Testis (tissue), 5 donors: ENCODE measurements at places on chromosomes 4 and X.
A peak's percentile ranks its signal among the peaks of the same experiment; 100 is the strongest.

GRCh38 chr4:88275516-88275915, 8.8 kb downstream of the PPM1K start:
- no peak for DNase-seq

GRCh38 chrX:154310616-154311536, 15.3 kb downstream of the TKTL1 start:
- no peak for DNase-seq

- DNase-seq = peak; percentile 38
These were observed 13.0 kb downstream of the PPP1R3F start for GRCh38 chrX:49282647-49283011.

DNA sequence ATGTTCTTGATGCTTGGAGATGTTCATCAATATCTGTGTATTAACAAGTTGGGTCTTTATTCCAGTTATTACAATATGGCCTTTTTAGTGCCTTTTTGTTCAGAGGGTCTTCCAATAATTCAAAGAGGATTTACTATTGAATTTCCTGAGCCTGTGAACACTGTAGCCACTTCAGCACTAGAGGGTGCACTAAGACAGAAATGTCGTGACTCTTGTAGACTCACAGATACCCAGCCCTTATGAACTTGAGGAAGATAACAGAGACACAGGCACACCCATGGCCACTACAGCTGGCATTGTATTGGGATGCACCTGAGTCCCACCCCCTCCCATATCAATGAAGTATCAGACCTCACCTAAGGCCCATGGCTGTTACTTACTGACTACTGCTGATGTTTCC, 54.4 kb upstream of the ACTRT1 start:
- peak; percentile 13 for DNase-seq

DNA sequence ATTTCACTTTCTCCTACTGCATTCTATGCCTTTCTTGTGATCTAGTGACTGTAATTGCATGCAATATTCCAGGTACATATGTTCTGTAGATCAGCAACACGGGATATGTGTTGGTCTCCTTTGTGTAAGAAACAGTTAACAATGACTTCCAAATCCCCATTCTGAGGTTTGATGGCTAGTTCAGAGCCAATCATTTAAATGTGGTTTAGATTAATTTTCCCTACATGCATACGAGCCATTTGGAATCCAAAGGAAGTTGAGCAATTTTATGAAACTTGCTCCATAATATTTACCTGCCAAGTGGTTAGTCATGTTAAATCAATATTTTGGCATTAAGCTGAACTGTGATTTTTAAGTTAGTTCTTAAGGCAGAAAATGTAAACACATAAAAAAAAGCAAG, 172.8 kb upstream of the DCAF12L2 start:
- no peak for DNase-seq

- no peak for DNase-seq
These were observed 41.3 kb downstream of the DOCK11 start for GRCh38 chrX:118536687-118537461.

DNA sequence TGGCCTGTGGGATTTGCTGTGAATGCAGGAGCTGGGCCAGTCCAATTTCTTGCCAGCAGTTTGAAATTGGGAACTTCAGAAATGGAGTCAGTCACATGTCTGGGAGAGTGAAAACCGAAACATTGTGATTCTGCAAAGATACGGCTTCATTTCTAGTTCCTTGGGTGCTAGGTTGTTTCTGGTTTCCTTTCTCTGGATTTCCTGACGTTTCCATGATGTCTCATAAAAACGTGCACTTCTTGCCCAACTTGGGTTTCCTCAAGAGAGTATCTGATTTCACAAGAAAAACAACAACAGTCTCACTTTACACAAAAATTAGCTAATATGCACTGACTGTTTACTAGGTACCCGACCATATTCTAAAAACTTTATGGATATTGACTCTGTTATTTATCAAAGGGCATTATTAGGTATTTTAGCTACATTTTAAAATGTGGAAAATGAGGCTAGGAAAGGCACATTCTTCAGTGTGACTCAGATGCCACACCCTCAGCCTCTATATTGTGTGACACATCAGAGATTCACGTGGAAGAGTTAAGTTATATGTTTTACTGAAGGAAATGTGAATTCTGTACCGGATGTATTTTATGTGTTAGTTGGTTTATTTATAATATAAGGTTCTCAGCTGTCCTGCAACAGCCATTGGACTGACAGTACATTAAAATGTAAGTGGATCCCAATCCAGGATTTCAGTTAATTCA, 225.0 kb upstream of the PUDP start:
- no peak for DNase-seq

DNA sequence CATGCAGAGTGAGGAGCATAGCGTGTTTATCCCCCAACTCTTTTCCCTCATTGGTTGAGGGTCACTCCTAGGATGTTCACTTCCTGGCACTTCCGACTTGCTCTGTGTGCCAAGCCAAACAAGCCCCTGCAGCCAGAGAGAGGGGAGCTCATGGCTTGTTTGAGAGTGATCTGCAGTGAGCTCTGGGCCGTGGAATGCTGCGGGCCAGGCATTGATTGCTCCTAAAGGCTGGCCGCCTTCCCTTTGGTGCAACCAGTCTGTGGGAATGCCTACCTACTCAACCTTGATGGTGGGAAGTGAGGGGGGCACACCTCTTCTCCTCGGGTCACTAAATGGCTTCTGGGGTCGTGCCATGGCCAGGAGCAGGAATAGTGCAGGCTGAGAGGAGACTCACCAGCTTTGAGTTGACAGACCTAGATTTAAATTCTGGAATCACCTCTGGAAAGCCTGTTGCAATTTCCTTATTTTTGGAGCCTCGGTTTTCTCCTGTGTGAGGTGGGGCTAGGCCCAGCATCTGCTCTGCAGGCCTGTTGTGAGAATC, 152.0 kb upstream of the STX18 start:
- no peak for DNase-seq

GRCh38 chr4:53651156-53651735, 60.0 kb upstream of the LNX1 start:
- DNase-seq = no peak

DNA sequence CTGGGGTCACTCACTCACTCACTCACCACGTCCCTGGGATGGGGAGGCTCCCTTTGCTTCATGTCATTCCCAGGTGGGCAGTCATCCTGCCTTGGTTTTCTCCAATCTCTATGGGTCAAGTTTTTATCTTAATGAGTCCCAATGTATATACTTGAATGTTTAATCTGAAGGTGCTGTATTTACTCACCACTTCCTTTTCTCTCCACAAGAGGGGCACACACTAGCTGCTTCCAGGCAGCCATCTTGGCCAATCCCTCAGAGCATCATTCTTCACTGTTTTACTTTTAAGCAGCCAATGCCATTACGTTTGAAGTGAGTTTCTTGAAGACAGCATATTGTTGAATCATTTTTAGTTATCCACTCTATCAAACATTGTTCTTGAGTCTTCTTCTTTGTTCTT, 153.4 kb upstream of the ARSJ start:
- DNase-seq = no peak

- peak; percentile 14 for DNase-seq
These were observed at the start of gene TLR2 for GRCh38 chr4:153684182-153684970. TSS of gene TLR2 (plus strand) at chr4:153684280. CDS start at chr4:153702908, 18,628 bp downstream.

GRCh38 chr4:184672741-184673140, 23.2 kb downstream of the PRIMPOL start:
- no peak for DNase-seq

GRCh38 chr4:151641983-151642382, 118.8 kb downstream of the GATB start:
- no peak for DNase-seq

GRCh38 chrX:150365051-150365989, 2.2 kb downstream of the MAMLD1 start:
- peak; percentile 71 for DNase-seq

DNA sequence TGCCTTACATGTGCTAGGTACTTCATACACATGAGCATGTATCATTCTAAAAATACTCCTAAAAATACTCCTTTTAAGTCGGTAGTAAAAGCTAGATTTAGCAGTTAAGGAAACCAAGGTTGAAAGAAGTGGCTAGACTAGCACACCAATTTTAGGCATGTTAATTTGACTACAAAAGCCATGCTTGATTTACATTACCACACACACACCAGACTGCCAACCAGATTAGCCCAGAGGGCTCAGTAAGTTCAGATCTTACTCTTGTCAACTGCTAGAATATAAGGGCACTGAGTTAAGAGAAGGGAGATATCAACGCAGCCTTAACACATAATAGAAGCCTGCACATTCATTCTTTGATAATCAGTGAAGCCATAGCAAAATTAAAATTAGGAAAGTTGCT, 117.9 kb downstream of the MID1IP1 start:
- DNase-seq = no peak

DNA sequence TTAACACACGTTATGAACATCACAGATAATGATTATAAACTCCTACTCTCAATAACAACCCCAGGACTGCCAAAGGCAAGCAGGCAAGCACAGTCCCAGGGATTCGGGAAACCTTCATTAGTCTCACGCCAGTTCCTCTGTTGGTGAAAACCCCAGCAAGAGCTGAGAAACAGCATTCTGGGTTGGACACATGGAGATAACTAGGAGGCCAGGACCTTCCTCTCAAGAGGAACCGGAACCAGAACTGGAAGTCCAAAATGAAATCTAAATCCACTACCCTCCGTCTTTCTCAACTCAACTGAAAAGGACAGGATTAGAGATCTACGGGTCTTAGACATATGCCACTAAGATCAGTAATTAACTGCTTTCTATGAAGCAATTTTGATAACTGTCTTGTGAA, 3.8 kb downstream of the VEGFC start:
- DNase-seq = no peak

DNA sequence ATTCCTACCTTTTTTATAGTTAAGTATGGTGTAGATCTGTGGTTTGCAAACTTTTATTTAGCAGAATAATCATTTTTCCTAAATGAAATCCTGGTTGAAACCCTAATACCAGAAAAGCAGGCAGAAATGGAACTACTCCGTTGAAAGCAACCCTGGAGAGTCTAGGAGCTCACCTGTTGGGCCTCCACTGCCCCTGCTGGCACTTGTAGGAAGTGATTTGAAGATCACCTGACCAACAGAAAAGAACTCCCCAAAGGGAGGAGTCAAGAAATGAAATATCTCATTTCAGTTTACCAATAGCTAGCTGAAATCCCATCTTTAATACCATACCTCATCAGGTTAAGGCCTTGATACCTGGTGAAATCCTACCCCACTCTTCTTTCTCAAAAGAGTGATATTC, 277.1 kb downstream of the KLHL13 start:
- no peak for DNase-seq

DNA sequence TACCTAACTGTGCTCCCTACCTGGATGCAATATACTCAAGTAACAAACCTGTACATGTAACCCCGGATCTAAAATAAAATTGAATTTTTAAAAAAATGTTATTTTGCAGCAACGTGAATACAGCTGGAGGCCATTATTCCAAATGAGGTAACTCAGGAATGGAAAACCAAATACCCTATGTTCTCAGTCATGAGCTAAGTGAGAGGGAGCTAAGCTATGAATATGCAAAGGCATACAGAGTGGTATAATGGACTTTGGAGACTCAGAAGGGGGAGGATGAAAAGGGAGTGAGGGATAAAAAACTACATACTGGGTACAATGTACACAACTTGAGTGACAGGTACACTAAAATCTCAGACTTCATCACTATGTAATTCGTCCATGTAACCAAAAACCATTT, 78.6 kb downstream of the CENPC start:
- no peak for DNase-seq

GRCh38 chr4:107616838-107617389, 103.1 kb downstream of the PAPSS1 start:
- DNase-seq = no peak

GRCh38 chr4:113540859-113541258, 220.7 kb downstream of the CAMK2D start:
- no peak for DNase-seq

DNA sequence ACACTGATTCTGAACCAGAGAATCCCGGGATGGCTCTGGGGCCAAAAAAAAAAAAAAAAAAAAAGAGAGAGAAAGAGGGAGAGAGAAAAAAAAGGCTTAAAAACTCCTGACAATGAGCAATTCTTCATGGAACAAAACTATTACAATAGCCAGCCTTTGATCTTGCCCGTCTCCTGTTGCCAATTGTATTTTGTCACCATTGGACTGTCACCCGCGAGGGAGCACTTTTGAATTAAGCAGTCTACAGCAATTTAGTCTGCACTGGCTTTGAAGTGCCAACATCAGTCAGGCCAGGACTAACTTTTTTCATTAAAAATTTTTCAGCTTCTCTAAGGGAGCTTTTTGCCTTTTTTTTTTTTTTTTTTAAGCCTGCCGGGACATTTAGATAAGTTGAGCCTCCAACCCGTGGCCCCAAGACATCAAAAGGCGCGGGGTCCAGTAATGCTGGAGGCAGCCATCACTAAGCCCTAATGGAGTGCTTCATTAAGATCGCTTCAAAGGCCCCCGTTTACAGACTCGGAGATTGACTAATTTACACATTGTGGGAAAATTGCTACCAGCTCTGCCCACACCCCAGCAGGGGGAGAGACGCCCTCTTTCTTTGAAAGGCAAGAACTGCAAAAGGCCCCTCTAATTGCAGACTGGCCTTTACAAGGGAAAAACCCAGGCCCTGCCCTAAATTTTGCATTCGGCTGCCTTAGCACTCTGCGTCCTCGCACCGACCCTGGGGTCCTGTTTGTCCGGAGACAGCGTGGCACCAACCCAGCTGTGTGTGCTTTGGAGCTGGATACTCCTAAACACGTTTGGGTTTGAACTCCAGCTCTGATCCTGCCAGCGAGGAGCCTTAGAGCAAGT, 98.1 kb upstream of the MSX1 start:
- DNase-seq = no peak

DNA sequence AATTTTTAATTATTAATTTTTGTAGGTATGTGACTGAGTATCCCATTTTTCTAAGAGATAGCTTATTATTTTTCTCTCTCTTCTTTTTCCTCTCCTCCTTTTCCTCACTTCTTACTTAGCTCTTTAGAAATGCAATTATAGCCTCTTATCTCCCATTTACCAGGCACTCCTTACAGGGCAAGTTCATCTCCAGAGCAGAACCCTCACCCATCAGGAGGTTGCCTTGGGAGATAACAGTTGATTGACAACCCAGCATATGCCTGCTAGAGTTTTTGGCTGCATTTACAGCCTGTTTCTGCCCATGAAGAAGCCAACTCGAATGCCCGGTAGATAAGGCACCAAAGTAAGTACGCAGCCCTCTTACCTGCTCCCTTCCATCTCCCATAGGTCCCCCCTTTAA, 572.9 kb upstream of the ZFP42 start:
- DNase-seq = no peak
